ENCODE measurements at places on chromosomes 1 and 21.

GRCh38 chr1:247548092-247548491 lies 842 bp upstream of the GCSAML start:
- no peak for DNase-seq

DNA sequence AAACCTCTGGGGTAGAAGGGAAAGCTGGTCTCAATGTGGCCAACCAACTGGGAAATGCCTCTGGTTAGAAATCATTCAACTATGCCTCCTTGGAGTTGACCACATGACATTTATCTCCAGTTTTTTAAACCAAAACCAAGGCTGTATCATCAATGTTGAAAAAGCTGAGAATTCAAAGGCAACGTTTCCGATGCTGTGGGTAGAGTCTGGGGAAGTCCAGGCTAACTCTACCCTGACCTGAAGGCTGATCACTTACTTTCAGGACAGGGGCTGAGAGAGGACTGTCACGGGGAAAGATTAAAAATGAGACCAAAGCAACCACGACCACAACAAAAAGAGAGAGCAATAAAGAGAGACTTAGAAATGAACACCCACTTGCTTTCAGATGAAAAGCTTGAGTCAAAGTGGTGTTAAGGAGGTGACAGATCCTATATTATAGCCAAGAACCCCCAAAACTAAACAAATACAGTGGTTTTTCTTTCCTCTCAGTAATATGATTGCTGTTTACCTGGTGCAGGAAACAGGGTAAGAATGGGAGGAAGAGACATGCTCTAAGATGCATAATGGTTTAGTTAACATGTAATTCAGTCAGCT lies 90.8 kb upstream of the TNFSF4 start:
- DNase-seq, result no peak

- no peak for DNase-seq
Measured at GRCh38 chr1:44851308-44851707, 8.3 kb upstream of the PTCH2 start.

DNA sequence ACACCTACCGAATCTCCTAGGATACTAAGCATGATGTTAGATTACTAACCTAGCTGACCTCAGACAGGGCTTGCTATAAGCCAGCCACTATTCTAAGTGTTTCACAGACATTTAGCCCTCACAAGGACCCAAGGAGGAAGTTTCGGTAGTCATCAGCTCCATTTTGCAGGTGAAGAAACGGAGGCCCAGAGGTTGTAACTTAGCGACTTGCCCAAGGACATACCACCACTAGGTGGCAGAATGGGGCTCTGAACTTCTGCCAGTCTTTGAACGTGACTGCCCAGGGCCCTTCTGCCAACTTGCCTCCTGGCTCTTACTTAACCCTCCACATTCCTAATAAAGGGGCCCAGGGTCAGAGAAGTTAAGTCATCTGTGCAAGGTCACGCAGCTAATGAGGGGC lies 283.5 kb downstream of the C1orf94 start:
- DNase-seq, result peak; percentile 61

DNA sequence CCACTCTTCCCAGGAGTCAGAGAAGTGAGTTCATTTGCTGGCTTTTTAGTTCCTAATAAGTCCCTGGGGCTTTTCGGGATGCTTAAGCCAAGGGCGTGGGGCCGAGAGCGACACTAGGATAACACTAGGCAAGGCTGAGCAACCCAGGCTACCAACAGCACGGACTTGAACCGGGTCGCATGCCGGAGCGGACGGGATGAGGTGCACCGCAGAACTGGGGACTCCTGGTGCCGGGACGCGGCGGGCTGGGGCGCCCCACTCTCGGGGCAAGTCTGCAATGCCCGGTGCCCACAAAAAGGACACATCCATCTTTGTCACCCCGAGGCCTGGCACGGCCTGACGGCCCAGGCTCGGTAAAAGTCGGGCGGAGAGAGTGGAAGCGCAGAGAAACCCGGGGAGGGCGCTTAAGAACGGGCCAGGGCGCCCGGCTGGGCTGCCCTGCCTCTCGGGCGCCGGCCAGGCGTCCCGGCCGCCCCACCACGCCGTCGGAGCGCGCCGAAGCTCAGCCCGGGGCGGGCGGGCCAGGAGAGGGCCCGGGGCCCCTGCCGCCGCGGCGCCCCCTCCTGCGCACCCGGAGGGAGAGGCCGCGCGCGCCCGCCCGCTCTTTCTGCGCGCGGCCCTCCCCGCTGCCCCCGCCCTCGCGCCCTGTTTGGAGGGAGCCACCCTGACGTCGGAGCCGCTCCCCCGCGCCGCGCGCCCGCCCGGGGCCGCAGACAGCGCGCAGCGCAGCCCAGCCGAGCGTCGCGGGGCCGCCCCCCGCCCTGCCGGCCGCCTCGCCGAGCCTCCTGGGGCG lies at the start of gene NBL1:
NBL1 (plus strand) TSS at position 710 of the 793 bp plus-strand sequence. CDS start 10,720 bp downstream, outside the sequence.
- DNase-seq, result no peak

- no peak for DNase-seq
Measured at GRCh38 chr1:11383553-11384169, 95.3 kb upstream of the DISP3 start.
